Esophagus muscularis mucosa (tissue), 4 donors: ENCODE measurements at places on chromosomes 7 and 10. TPM values are rescaled to one million over a fixed set of nuclear protein-coding genes. Genes with fewer than 3 reads are reported as not detected.

DNA sequence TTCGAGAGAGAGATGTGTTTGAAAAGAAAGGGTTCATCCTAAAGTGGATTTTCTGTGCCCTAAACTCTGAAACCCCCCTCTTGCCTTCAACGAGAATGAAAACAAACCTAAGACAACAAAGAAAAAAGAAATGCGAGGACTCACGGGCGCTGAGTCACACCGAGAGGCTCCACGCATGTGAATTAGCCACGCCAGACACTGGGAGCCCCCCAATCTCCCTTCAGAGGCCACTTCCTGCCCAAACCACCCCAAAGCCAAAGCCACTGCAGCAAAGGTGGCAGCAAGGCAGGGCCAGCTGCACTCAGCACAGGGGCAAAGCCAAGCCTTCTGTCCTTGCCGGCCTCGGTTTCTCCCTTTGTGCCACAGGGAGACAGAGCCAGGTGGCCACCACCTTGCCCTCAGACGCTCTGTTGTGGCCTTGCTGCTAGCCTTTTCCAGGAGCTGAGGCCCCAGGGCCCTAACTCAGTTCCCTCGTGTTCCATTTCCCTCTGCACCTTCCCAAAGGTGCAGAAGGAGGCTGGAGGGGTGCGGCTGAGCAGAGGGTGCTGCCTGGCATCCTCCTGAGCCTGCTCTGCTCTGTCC, 93.3 kb downstream of the FAM53B start:
- no peak for DNase-seq

DNA sequence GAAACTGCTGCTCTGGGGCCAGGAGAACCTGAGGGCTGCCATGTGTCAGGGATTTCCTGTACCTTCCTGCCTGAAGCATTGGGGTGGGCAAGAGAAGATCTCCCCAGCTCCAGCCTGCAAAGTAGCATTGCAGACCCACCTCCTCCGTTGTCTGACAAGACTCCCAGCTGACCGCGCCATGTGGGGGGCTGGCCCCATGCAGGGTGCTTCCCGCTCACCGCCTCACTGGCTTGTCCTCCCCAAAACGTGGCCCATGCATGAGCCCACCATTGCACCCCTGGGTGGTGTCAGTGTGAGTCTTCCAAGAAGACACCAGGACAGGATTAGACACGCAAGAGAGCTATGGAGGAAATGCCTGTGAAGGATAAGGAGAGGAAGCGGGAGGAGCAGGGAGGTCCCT, 68.3 kb downstream of the ABRAXAS2 start:
- no peak for DNase-seq

The RSPH10B2 gene
- total RNA-seq = 0.26 TPM

- DNase-seq = no peak
Measured at GRCh38 chr7:94449151-94449725, 54.5 kb downstream of the COL1A2 start.

The SPDYE11 gene
- total RNA-seq = not detected

- DNase-seq = no peak
Measured at GRCh38 chr10:32171204-32171603, 115.0 kb upstream of the KIF5B start.

- DNase-seq = no peak
Measured at GRCh38 chr10:108452533-108452932, 1288.0 kb upstream of the SORCS1 start.

GRCh38 chr7:104963991-104964385, 50.0 kb upstream of the KMT2E start:
- no peak for DNase-seq

DNA sequence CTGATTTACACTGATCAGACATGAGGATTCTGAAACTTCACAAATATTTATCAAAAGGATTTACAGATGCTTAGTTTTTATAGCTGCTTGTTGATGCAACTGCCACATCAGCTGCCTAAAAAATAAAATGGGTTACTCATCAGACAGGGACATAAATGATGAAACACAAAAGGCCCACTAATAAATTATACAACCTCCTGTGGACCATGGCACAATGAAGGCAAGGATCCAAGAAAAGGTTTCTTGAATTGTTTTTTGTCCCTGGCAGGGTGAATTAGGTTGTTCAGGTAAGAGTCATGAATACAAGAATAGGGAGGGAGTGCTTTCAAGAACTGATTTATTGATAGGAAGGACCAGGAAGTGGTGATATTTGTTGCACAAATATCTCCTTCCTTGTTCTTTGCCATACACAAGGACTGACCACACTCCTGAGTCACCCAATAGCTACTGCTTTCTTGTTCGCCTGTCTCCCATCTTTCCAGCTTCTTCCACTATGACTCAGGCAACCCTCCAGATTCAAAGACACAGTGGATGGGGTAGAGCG, 234.5 kb downstream of the AHR start:
- no peak for DNase-seq

GRCh38 chr7:118720632-118721031, 496.1 kb downstream of the ANKRD7 start:
- no peak for DNase-seq

- DNase-seq = no peak
Measured at GRCh38 chr7:139820089-139820488, 9.0 kb upstream of the TBXAS1 start.

The PNLIPRP1 gene
- total RNA-seq = not detected

The CUBN gene
- total RNA-seq = 1.7 TPM

The GDF2 gene
- total RNA-seq = not detected

DNA sequence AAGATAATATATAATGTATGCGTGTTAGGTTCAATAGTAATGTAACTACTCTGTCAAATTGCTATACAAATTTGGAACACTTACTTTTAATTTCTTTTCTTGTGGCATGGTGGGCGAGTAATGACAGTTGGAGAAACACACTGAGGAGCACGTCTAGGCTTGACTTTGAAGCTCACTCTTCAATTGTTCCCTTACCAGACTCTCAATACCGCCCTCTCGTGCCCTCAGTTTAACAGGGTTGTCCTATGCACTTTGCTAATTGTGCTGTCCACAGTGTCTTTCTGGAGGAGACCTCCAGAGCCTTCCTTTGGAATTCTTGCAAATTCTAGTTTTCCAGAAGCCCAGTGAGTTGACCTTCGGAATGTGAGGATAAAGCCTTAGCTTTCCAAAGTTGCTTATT, 107.2 kb upstream of the RELN start:
- DNase-seq = no peak

DNA sequence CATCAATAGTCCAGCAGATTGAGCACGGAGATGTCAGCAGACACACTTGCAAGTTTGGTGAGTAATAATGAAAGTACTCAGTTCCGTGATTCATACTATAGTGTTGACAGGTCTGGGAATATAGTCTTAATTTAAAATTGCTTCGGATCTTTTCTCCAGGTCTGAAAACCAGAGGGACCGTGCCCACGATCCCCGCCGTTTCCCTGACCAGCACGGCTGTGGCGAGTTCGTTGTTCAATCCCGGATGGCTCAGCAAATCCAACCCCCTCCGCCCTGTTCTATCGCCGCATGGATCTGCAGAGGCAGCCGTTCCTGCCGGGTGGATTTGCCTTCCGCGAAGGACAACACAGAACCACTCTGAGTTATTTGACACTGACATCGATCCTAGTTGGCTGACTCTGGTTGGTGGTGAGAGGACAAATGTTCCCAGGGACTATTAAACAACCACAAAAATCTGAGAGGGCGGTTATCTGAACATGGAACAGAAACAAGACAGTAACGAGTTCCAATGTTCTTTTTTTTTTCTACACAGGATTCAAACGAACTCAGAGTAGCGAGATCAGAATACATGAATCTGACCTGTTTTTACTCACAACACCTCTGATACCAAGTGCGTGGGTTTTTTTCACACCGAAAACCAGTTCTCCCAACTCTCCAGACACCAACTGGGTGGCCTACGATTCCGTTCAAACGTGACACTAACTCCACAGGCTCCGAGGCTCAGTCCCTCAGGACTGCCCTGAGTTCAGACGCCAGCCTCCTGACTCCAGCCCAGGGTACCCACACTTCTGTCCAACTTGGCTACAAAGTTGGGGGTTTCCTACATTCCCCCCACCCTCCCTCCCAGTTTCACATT, 52.7 kb downstream of the RBM17 start:
- no peak for DNase-seq

DNA sequence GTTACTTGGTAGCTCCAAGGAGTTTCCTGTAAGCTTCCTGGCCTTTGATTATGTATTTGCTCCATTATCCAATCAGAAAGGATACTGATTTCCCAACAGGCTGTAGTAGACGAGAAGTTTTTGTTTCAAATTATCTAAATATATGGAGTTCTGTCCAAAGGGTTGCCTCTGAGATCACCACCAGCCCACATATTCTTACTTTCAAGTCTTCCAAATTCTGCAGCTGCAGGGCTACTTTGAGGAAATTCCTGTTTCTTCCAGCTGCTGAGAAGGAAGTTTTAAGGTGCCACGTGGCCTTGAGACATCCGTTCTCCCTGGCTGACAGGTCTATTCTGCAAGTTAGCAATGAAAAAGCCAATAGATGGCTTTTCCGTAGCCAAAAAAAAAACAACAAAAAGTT, 286.0 kb downstream of the TWIST1 start:
- DNase-seq = no peak

GRCh38 chr10:48667960-48668590, 16.6 kb upstream of the WDFY4 start:
- peak; percentile 89 for DNase-seq

DNA sequence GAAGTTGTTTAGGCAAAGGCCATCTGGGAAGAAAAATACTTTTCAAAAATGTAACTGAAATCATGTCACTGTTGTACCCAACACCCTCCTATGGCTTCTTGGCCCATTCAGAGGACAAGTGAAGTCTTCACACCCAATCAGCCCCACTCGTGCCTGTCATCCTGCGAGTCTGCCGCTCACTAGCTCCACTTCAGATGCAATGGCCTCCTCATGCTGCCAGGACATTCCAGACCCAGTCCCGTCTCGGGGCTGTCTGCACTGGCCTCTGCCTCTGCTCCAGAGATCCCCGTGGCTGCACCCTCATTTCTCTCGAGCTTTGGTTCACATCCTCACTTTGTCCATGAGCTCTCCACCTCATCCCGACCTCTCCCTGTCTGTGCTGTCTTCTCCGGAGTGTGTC, 227.1 kb downstream of the KCNMA1 start:
- DNase-seq = no peak

The TLX1 gene
- total RNA-seq = not detected

The ERVW-1 gene
- not detected for total RNA-seq

The TRIL gene
- 7.9 TPM for total RNA-seq

DNA sequence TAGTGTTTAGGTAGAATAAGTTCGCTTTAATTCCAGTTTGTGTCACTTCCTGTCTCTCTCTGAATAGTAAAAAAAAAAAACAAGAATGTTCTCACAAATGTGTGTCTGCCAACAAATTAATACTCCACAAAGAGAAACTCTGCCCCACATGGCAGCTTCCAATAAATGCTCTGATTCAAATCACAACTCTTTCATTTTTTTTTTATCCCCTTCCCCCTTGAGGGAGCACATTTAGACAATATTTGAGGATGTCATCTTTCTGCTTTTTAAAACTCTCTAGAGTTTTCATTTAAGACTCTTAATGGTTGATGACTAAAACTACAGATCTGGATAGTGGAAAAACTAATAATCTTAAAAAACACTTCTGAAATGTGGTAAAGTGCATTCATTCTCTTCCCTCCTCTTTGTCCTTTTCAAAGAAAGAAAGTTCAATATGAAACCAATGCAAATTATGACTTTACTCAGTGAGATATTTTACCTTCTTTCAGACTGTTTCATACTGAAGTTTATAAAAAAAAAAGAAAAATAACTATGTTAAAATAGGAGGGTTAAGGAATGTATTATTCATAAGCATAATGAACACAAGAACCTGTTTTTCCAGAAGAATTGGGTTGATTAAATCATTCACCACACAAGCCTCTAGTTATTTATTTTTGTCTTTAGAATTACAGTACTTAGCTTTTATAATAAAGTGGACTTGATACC, 42.3 kb downstream of the ARID5B start:
- no peak for DNase-seq

- DNase-seq = no peak
Measured at GRCh38 chr10:100479037-100479436, 16.2 kb downstream of the WNT8B start.

The ANKRD30A gene
- total RNA-seq = not detected

GRCh38 chr10:82981137-82981723, 1106.2 kb downstream of the NRG3 start:
- DNase-seq = no peak

GRCh38 chr10:34449836-34450235, 365.3 kb downstream of the PARD3 start:
- no peak for DNase-seq

GRCh38 chr10:87674943-87675342, 15.3 kb downstream of the PAPSS2 start:
- no peak for DNase-seq

DNA sequence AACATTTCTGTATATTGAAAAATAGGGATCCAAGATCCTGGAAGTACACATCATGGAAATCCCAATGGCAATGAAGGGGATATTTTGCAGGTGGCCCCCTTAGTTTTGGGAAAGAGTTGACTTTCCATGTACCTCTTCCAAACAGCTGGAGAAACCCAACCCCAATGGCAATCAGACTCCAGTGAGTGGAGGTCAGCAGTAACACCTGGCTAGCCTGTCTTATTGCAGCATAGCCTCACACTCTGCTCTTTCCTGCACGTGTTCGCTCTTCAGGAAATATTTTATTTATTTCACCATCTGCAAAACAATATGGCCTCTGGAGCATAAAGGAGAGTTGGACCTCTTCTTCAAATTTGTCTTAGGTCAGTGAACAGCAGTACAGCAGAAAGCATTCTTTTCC, 340.0 kb upstream of the NRP1 start:
- no peak for DNase-seq

DNA sequence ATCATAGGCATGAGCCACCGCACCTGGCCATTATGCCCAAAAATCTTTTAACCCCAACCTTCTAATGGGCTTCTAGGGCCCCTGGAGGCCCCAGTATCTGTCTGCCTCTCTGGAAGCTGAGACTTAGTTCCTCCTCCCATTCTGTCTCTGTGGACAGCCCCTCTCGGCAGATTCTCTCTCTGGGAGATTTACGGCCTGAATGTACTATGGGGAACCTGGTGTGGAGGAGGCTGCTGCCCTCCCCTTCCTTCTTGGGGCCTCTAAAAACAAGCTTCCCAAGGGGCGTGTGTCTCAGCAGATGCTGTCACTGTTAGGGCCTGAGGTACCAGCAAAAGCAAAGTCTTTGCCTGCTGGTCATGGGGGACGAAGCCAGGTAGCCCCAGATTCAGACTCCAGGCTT, 35.8 kb upstream of the PRKAR1B start:
- DNase-seq = no peak

- no peak for DNase-seq
Measured at GRCh38 chr7:11221984-11222383, 248.3 kb downstream of the PHF14 start.

GRCh38 chr10:50506861-50507573, 116.7 kb downstream of the SGMS1 start:
- DNase-seq = no peak

- DNase-seq = no peak
Measured at GRCh38 chr10:110074298-110074697, 66.5 kb downstream of the ADD3 start.

DNA sequence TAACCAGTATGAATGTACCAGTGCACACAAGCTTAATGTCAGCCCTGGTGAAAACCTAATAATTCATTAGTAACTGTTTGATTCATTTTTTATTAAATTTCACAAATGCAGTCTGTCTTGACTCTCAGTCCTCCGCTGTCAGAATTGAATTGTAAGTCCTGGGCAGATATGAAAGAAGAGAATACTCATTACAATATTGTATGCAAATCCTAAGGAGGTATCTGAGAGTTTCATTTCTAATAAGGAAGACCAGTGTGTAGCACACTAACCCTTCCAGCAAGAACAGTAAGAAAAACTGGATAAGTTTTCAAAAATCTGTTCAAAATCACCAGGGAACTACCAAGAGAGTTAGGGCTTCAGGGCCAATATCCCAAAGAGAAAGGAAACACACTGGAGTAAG, 652.1 kb downstream of the SUGCT start:
- no peak for DNase-seq

The TMEM213 gene
- not detected for total RNA-seq

The DPP6 gene
- 13.4 TPM for total RNA-seq

The SFTPA1 gene
- total RNA-seq = 3.3 TPM

The EBF3 gene
- total RNA-seq = 2.9 TPM
